ENCODE measurements at places on chromosomes 11 and 22.

- DNase-seq: no peak
These were observed 61.4 kb upstream of the ARFGAP3 start for GRCh38 chr22:42918500-42918899.

DNA sequence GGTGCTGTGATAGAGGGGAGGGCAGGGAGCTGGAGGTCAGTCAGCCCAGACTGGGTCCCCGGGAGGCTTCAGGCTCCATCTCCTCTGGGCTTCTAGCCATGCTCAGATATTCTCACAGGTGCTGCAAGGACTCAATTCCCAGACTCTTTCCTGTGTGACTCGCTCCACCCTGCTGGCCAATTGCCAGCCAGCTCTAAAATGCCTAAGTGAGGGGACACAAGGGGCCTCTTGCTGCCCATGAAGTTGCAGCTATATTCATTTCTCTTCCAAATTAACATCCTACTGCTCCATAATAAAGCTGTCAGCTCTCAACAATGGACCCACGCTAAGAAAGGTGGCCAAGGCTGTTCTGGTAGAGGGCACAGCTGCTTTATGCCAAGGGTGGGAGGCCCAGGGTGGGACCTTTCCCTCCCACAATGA lies 101.5 kb downstream of the PLEKHA7 start:
- peak; percentile 65 for DNase-seq

GRCh38 chr11:65058012-65058411 lies 341 bp downstream of the NAALADL1 start:
- no peak for DNase-seq

DNA sequence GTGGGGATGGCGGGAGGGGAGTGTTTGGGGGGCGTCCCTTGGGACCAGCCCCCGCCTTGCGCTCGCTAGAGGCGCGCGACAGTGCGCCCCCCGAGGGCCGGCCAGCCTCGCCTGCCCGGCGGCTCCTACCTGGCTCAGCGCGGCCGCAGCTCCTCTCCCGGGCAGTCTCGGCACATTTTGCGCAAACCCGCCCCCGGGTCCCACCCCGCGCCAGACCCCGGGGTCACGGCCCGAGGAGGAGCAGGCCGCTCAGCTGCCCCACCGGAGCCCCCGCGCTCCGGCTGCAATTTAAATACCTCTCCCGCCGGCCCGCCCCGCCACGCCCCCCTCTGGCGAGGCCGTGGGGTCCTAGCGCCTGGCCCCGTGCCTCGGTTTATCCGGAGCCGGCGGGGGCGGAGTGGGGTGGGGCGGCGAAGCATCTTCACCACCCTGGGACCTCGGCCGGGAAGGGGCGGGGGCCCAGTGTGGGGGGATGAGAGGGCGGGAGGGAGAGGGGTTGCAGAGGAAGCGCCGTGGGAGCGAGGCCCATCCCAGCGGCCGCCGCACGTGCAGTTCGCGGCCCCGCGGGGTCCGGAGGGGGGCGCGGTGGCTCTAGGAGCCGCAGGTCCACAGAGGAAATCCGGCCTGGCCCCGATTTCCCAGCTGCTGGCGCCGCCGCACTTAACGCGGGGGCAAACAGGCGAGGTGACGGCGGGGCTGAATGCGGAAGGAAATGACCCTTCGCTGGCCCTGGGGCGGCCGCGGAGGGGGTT lies at the start of gene LRRC32:
Gene LRRC32, minus strand, starts transcription at position 263 of the 752 bp plus-strand sequence. CDS start 4,793 bp downstream, outside the sequence.
- no peak for DNase-seq

- peak; percentile 64 for DNase-seq
These were observed 1.6 kb downstream of the FGF19 start for GRCh38 chr11:69702239-69702691.

DNA sequence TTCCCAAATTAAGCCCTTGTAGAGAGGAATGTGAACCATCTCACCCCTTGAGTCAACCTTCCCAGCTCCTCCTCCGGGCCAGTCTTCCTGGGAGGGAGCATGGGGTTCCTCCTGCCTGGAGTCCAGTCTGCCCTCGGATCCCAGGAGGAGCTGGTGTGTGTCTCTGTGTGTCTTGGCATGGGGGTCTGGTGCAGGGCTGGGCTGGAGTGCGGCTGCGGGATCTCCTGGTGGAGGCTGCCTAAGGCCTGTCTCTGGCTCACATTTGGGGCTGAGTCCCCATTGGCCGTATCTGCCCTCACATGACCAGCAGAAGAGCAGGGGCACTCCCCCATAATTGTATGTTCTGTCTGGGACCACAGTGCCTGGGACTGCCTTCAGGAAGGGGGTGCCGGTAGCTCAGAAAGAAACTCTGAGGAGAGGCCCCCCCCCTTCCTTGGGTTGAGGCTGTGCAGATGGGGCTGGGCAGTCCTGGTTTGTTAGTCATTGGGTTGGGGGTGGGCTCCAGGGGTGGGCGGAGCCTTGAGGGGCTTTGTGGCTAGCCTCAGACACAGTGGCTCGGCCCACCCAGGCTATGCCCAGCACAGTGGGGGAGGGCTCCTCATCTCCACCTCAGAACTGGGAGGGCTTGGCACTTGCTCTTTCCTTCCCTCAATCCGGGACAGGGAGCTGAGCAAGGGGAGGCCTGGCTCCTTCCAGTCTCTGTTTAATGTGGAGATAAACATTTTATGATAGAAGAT lies 2.9 kb downstream of the C1QTNF5 start:
- peak; percentile 39 for DNase-seq

DNA sequence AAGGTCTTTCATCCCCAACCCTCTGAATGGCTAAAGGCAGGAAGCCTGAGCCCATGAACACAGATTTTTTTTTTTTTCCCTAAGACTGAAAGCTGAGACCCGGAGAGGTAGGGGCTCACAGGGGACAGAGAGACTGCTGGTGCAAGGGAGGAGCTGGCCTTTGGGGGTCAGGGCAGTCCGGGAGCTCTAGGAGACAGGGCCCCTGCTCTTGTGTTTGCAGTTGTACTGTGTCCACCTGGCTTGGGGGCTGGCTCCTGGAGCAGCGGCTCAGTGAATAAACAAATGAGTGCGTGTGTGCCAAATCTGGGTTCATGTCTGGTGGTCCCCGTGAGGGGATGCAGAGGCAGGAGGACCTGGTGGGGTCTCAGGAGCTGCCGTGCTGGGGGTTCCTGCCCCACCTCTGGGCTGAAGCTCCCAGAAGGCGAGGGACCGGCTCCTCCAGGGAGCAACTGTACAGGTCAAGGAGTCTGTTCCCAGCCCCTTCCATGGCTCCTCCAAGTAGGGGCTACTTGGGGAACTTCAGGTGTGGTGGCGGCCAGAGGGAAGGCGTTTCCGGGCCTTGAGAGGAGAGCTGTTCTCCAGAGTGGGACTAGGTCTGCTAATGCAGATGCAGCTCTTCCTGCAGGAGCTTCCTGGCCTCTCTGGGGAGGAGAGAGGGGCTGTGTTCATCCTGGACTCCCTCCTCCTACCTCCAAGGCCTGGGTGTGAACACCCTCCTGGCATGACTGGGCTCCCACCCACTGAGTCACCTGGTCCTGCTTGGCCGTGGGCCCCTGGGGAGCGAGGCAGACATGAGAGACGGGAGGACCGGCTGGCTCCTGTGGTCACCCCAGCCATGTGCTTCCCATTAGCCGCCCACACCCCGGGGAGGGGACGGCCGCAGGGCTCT lies 57.6 kb downstream of the FBXO7 start:
- DNase-seq: no peak
